GM13977 (cell line): ENCODE measurements at places on chromosomes 12 and 14.
A peak's percentile ranks its signal among the peaks of the same experiment; 100 is the strongest.

GRCh38 chr14:56678838-56679237 is 99.2 kb downstream of the TMEM260 start:
- no peak for DNase-seq

DNA sequence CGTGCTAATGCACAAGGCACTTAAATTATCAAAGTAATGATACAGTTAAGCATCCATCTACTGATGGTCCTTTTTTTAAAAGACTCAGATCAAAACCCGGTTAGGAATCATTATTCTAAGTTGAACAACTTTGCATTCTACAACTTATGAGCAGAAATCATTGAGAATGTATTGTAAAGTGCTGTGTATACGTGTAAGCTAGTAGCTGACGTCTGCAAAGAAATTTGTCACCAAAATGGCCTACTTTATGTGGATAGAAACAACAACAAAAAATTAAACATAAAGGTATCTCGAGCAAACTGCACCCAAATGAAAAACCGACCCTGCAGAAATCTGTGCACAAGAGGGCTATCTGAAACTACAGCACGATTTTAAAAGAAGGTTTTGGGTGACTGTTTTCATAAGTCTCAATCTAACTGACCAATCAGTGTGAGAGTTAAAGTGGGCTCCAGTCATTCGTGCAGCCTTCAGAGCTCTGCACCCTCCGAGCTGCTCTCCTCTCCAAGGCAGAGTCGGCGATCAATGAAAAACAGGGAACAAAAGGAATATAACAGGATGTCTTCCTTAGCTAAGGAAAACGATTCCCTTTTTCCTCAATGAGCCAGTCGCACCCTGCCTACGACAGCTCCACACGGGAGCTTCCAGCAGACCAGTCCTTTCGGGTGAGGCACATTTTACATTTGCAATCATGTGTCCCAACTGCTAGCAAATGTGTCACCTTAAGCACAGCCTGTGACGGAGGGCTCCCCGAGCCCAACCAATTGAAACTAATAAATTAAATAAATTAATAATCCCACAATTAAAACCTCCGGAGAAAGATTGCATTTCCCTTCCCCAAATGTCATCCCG is 200.7 kb upstream of the FOXN3 start:
- peak; percentile 64 for DNase-seq

- DNase-seq: no peak
These were observed 5.8 kb downstream of the RAB21 start for GRCh38 chr12:71760471-71760870.

- no peak for DNase-seq
These were observed 7.0 kb downstream of the MLXIP start for GRCh38 chr12:122085591-122085990.

- peak; percentile 78 for DNase-seq
These were observed 15.7 kb downstream of the FAR2 start for GRCh38 chr12:29164477-29165393.

- DNase-seq: peak; percentile 73
These were observed 10.3 kb upstream of the FERMT2 start for GRCh38 chr14:52961060-52961639.

- no peak for DNase-seq
These were observed 9.1 kb upstream of the GPRC5A start for GRCh38 chr12:12882288-12882687.

- DNase-seq: no peak
These were observed 24.7 kb upstream of the RNASE1 start for GRCh38 chr14:20827326-20827725.

DNA sequence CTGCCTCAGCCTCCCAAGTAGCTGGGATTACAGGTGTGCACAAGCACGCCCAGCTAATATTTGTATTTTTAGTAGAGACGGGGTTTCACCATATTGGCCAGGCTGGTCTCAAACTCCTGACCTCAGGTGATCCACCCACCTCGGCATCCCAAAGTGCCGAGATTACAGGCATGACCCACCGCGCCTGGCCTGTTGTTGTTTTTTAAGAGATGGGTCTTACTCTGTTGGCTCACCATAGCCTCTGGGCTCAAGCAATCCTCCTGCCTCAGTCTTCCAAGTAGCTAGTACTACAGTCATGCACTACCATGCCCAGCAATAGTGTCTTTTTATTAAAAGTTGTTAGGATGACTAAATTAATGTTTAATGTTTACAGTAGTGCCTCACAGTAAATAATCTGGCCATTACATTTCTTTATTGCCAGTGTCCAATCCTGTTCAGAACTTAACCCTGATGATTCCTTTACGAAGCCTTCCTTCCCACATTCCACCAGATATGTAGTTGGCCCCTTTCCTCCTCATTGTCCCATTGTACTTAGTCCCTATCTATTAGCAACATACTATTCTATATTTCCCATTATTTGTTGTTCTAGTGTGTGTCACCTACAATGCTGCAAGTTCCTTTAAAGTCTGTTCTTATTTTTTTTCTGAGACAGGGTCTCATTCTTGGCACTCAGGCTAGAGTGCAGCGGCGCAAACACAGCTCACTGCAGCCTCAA is 8.8 kb upstream of the SMARCC2 start:
- no peak for DNase-seq
